Esophagus squamous epithelium (tissue), 5 donors: ENCODE measurements at places on chromosomes 2 and 18.

- DNase-seq: no peak
These were observed 60.0 kb downstream of the GCA start for GRCh38 chr2:162403884-162404283.

GRCh38 chr2:33267756-33268155 is 208.7 kb upstream of the RASGRP3 start:
- no peak for DNase-seq

DNA sequence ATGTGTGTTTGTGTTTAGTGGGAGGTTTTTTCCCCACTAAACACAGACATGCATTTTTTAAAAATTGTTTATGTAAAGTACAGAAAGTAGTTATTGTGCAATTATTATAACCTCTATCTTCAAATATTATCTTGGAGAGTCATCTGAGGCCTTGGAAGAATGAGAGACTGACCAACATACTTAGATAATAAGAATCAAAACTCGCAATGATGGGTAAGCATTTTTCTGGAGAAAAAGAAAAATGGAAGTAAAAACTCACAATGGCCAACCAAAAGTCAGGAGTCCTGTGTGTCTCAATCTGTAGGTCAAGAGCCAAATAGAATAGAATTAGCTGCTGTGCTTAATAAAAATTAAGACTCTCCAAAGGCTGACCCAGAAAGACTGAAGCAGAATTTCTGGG is 43.0 kb downstream of the MEMO1 start:
- no peak for DNase-seq

DNA sequence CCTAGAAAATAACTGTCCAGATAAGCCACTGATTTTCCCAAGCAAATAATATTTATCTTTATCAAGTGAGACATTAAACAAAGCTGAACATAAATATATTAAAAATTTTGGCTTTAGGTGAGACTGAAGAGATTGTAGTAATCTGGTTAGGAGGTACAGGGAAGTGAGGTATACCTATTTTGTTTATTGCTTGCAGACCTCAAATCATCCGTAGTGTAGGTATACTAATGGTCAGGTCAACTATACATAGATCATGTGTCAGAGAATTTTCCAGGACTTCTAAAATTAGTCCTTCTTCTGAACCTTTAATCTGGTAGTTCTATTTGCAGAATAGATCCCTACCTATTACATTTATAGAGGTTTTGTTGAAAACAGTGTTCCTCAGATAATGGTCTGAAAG is 41.5 kb downstream of the SP140 start:
- no peak for DNase-seq

DNA sequence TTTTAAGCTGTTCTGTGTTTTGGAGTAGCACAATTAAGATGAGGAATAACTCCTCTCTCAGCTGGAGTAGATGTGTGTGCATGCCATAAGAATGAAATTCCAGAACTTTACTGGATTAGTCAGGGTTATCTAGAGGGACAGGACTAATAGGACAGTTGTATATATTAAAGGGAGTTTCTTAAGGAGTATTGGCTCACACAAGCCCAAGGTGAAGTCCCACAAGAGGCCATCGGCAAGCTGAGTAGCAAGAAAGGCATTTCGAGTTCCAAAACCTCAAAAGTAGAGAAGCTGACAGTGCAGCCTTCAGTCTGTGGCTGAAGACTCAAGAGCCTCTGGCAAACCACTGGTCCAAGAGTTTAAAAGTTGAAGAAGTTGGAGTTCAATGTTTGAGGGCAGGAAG is 113.7 kb downstream of the RIT2 start:
- DNase-seq: no peak
